Amygdala (tissue), 56 donors: ENCODE measurements at places on chromosomes 11 and 22.

DNA sequence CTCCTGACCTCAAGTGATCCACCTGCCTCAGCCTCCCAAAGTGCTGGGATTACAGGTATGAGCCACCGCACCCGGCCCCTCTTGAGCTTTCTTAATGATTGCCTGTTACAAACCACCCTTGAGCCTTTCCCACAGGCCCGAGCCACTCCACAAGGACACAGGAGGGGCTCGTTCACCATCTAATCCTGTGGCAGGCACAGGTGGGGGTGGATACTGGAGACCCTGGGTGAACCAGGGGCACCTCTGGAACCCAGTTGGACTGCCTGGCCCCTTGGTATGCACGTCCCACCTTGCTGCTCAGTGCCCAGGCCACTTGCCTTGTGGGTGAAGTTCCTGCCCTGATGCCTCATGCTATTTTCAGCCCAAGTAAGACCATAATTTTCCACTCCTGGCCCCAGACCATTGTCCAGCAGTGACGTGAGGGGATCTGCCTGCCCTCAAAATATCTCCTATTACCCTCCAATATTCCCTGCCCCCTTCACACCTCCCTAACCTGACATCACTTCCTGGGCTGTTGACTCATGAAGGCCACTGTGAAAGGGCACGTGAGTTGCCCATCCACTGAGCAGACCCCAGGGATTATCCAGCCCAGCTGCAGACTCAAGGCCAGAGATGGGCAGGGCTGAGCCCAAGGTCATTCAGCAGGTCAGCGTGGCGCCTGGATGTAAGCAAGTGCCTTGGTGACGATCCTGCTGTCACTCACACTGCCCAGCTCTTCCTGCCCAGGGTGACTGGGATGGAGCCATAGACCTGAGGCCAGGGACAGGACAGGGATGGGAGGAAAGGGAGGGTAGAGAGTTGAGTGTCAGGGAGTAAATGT is 19.6 kb downstream of the P2RY2 start:
- no peak for DNase-seq

DNA sequence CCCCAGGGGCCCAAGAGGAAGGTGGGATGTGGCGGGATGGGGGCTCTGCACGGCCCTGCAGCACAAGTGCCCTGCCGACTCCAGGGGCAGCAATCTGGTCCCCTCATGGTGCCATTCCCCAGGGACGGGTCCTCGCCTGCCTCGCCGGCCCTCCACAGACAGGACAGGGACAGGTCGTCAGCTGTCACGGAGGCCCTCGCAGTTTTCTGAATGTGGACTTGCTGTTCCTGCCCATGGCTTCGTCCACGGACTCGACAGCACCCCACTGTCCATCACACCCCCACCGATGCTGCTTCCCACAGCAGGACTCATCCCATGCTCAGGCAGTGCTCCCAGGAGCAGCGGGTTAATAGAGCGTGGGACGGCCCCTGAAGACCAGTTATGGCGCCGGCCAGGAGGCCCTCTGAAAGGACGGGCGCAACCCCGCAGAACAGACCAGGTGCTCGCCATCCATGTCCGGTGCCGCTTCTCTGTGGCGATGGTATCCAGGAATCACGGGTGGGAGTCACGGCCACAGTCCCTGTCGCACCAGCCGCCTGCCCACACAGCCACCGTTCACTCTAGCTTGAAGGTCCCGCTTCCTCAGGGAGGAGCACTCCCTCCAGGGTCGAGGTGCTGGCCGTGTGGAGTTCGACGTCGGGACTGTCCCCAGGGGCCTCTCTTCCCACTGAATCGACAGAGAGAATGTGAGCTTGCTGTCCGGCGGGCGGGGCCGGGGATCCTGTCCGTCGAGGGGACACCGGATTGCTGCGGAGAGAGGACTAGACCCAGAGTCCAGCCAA is 18.5 kb upstream of the MUC2 start:
- DNase-seq, result no peak

DNA sequence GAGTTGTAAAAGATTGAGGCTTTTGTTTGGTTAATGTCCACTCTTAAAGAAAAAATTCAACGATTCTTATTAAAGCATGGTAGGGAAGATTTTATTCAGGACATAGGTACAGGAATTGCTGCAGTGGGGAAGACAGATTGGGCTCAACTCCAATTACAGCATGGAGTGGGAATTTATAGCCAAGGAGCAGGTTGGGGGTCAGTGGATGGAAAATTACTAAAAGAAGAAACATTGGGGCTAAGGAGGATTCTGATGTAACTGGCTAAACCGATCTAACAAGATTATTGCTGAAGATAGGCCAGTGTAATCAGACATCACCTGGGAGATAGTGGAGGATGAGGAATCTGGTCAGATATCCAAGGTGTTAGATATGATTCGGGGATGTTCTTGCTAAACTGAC is 97.4 kb downstream of the FAR1 start:
- DNase-seq, result no peak

GRCh38 chr11:59076876-59077571 is 9.1 kb upstream of the GLYATL1B start:
- no peak for DNase-seq

DNA sequence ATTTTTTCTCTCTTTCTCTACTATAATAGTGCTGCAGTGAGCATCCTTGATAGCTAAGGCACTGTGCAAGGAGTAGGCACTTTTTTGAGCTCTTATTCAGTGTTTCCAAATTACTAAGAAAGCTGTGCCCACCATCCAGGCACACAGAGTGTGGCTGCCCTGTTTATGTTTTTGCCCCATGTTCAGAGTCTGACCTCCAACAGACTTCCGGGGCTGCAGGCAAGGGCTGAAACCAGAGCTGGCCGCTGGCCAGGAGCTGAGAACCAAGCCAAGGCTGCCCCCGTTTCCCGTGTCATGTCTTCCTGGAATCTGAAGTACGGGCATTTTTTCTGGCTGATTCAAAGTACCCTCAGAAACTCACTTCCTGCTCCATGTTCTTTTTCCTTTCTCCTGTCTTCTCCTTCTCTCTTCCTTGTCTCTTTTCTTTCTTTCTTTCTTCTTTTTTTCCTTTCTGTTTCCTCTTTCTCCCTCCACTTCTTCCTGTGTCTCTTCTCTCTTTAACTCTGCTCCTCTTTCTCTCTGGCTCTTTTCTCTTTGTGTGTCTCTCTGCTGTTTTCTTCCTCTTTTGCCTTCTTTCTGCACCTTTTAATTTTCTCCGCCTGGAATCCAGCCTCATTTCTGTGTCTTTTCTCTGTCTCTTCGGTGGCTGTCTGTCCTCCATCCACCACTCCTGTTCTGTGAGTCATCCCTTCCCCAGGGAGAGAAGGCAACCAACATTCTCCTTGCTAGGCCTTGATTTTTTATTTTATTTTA is 17.0 kb upstream of the KCTD14 start:
- peak; percentile 34 for DNase-seq

DNA sequence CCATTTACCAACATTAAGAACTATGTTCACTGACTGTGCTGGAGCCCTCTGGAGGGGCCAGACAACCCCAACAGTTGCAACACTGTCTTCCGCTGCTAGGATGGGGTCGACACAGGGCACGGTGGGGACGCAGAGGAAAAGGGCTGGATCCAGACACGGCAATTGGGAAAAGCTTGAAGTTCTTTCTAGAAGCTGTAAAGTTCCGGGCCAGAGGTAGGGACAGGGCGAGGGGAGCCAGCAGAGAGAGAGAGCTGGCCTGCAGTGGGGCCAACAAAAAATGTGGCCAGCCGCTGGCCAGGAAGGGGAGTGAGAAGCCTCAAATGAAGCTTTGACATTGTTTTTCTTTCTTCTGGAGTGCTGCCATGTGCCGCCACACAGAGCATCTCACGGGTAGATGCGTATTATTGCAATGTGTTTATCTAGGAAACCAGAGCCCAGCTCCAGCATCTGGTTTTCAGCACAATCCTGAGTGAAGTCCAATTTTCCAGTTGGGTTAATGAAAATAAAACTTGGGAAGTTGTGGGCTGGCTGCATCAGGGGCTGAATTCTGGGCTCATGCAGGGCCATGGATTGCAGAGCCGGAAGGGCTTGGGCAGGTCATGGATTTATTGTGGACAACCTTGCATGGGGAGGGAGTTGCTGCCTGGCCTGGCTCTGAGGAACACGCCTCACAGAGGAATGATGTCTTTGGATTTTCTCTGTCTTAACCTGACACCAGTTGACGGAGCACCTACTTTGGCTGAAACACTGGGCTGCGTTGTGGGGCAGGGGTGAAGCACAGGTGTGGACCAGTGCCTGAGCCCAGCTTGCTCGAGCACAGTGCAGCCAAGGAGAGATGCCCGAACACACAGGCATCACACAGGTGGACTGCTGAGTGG is 67.6 kb upstream of the AMPD3 start:
- no peak for DNase-seq

GRCh38 chr22:31347251-31348008 is 1.3 kb upstream of the PATZ1 start:
- DNase-seq, result no peak

DNA sequence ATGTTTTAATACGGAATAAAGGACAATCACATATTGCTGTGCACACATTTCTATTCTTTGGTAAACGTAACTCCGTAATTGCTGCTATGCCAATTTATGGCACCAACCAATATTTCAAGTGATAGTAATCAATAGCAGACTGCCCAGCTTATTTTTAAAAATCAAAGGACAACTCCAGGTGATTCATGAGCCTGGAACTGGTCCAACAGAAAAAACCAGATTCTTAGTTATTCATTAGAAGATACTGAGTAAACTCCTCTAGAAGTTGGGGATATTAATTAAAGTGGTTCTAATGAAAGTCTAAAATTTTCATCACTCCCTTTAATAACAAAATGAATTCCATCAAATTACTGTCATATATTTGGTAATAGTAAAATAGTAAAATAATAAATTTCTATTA is 9.4 kb upstream of the OR52H1 start:
- no peak for DNase-seq

- no peak for DNase-seq
Measured at GRCh38 chr22:49903322-49904039, 14.8 kb downstream of the ALG12 start.

- no peak for DNase-seq
Measured at GRCh38 chr11:97149741-97150140, 759.9 kb downstream of the JRKL start.

GRCh38 chr11:19301361-19301760 is 60.6 kb upstream of the E2F8 start:
- DNase-seq, result no peak
